ENCODE measurements at places on chromosomes 6 and 20. TPM values are rescaled to one million over a fixed set of nuclear protein-coding genes. Genes with fewer than 3 reads are reported as not detected.

The DEF6 gene
- 4.4 TPM for total RNA-seq

The OR2B6 gene
- total RNA-seq, result not detected

The GTSF1L gene
- not detected for total RNA-seq

The MUC21 gene
- not detected for total RNA-seq

The C6orf141 gene
- 0.17 TPM for total RNA-seq
